ENCODE measurements at places on chromosomes 3 and 15.

- no peak for DNase-seq
Observed at GRCh38 chr15:44137750-44138149, 57.3 kb downstream of the FRMD5 start.

- DNase-seq = no peak
Observed at GRCh38 chr15:52288051-52288942, 7.3 kb downstream of the MYO5C start.

DNA sequence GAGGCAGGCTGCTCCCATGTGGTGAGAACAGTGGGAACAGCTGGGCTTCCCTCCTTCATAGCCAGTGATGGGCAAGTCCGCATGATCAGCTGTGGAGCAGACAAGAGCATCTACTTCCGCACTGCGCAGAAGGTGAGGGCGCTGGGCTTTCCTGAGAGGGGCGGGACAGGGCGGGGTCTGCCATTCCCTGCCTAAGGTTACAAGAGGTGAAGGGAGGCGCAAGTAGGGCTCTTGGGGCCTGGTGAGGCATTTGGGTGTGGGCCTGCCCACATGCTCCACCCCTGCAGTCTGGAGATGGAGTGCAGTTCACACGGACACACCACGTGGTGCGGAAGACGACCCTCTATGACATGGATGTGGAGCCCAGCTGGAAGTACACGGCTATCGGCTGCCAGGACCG is 10.6 kb upstream of the JMJD7 start:
- no peak for DNase-seq

GRCh38 chr3:127182848-127183714 is 9.8 kb upstream of the PRR23E start:
- DNase-seq = no peak

DNA sequence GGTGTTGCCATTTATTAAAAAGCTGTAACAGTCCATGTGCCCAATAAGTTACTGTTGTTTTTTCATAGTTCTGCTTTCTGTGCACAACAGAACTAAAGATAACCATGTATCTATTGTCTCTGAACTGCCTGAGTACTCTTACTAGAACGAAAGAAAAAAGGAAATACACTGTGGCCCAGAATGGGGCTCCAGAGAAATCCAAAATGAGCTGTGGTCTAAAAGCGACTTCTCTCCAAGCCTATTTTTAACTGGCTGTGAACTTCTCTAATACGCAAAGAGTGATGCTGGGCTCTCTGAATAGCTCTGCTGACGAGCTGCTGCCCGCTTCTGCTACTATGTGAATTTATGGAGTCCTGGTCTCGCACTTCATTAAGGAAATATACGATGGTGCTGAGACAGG is 56.2 kb upstream of the LPP start:
- no peak for DNase-seq

DNA sequence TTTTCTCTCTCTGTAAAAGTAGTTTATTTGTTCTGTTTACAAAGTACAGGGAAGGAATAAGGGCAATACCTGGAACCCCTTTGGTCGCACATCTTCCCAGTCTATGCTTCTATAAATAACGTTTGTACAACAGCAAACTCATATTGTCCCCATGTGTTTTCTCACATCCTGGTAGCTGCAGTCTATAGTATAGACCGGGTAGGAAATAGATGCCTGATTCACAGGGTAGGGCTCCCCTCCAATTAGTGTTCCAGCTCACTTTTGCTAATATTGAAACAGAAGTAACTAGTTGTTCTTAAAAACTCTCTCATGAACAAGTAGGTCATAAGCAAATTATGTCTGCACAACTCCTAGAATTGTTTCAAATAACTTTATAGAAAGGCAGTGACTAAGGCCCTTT is 17.7 kb downstream of the ATG7 start:
- no peak for DNase-seq

DNA sequence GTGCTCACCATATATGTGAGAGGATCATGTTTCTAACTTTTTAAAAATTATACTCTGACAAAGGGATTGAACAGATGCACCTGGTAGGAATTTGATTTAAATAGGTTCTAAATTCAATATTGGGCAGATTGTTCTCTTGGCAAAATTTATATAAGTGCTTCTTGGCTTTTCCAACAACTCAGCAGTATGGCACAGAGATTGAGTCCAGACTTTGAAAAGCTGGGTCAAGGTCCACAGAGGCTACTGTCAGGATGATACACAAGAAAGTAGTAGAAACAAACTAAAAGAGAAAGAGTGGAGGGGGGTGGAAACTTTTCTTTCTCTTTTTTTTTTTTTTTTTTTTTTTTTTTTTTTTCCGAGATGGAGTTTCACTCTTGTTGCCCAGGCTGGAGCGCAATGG is 203.2 kb upstream of the ADAMTS9 start:
- DNase-seq = no peak

DNA sequence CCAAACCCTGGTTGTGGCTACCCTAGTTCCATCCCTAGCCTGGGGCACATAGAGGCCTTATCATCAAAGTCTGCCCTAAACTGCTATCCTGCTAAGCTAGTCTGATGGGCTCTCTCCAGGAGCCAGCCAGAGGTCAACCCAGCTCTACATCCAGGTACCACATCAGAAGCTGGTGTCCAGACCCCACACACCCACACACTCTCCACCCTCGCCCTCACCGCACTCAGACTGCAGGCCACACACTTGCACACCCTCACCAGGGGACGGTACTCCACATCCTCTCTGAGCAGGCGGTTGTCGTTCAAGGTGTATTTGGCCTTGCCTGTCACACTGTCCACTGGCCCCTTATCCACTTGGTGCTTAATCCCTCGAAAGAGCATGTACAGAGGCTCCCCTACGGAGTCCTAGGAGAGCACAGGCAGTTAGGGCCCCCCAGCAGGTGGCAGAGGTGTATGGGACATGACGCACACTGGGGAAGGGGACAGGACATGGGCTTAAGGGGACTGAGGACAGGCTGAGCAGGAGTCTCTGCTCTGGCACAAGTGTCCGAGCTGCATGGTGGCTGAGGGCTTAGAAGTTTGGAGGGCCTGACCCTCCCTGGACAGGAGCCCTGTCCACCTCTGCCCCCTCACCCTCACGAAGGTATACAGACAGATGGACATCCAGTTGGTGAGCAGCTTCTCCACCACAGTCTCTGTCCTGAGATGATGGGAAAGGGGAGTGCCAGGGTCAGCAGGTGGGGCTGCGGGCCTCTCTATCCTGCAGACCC is 18.1 kb downstream of the PLXNB1 start:
- no peak for DNase-seq

DNA sequence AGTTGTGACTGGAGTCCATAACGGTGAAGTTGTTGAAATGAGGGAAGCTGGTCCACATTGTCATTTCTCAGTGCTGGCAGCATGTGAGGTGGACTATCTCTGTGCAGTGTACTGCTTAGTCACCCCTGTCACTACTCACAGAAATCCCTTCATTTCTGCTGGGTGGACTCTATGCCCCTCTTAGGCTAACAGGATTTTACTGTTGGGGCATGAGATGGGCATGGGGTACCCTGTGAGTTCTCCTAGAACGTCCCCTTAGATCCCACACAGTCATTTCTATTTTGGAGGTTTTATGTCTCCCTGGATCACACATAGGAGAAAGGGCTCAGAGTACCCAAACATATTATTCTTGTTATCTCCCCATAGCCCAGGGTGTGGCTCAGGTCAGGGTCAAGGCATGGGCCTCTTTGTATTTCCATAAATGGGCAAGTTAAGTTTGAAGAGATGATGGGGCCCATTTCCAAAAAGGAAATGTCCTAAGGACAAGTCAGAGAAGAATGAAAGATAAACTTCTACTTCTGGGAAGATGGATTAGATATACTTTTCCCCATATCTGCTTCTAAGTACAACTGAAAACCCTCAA is 15.2 kb downstream of the P2RY1 start:
- DNase-seq = no peak

DNA sequence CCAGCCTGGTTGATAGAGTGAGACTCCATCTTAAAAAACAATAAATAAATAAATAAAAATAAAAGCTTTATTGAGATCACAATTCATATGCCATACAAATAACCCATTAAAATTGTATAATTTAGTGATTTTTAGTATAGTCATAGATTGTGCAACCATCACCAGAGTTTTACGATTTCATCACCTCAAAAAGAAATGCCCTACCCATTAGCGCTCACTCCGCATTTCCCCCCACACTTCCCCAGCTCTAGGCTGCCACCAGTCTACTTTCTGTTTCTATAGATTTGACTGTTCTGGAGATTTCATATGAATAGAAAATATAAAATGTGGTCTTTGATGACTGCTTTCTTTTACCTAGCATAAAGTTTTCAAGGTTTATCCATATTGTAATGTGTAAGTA is 57.0 kb downstream of the ARHGEF26 start:
- no peak for DNase-seq
